ENCODE measurements at places on chromosomes 7 and 10. TPM values are rescaled to one million over a fixed set of nuclear protein-coding genes. Genes with fewer than 3 reads are reported as not detected.

Gene EBF3
- total RNA-seq: not detected

Gene ZKSCAN1
- total RNA-seq: 41.9 TPM

Gene AGR3
- not detected for total RNA-seq

Gene MLLT10
- 33.9 TPM for total RNA-seq

Gene TMEM236
- total RNA-seq: 0.16 TPM

Gene GPR15LG
- not detected for total RNA-seq

Gene ZNF727
- not detected for total RNA-seq

Gene PPP1R9A
- 0.13 TPM for total RNA-seq

Gene NCF1
- 2.4 TPM for total RNA-seq

Gene AKR1B1
- 108 TPM for total RNA-seq

Gene TAC1
- not detected for total RNA-seq

Gene CYP2E1
- total RNA-seq: 0.43 TPM

Gene CALML5
- not detected for total RNA-seq

Gene TMEM229A
- total RNA-seq: not detected

Gene ITGA8
- not detected for total RNA-seq

Gene PRSS37
- not detected for total RNA-seq

Gene CTAGE4
- 0.87 TPM for total RNA-seq

Gene GIMAP6
- total RNA-seq: 21.2 TPM

Gene POLR2J2
- total RNA-seq: 13.2 TPM

Gene PDE6C
- total RNA-seq: not detected

Gene CLCN1
- total RNA-seq: 0.09 TPM

Gene CALHM3
- not detected for total RNA-seq

Gene NUTM2B
- total RNA-seq: 0.18 TPM

Gene SGPL1
- total RNA-seq: 16.6 TPM

Gene SORCS1
- total RNA-seq: not detected

Gene LUC7L2
- 133 TPM for total RNA-seq

Gene KCNMA1
- not detected for total RNA-seq

Gene GIMAP8
- total RNA-seq: 8.7 TPM

Gene RAPGEF5
- 0.92 TPM for total RNA-seq

Gene NPSR1
- total RNA-seq: not detected

Gene ZMYND11
- 16.8 TPM for total RNA-seq

Gene INMT
- not detected for total RNA-seq

Gene NRCAM
- 3.2 TPM for total RNA-seq

Gene AASS
- total RNA-seq: 0.76 TPM

Gene VIPR2
- total RNA-seq: 0.09 TPM

Gene SLC26A3
- total RNA-seq: not detected

Gene LIPN
- not detected for total RNA-seq

Gene TUBB8
- total RNA-seq: not detected

Gene CALY
- total RNA-seq: not detected

Gene AKR1D1
- total RNA-seq: not detected

Gene SCART1
- 2.8 TPM for total RNA-seq

Gene SYT15
- total RNA-seq: 0.59 TPM

Gene MRLN
- not detected for total RNA-seq

Gene ST8SIA6
- not detected for total RNA-seq

Gene MYH16
- total RNA-seq: not detected

Gene GSTO2
- 2.7 TPM for total RNA-seq

Gene ZNF22
- total RNA-seq: 34.4 TPM

Gene TACC2
- total RNA-seq: not detected

Gene GTPBP4
- total RNA-seq: 119 TPM

Gene PRPS1L1
- total RNA-seq: not detected

Gene CPN1
- total RNA-seq: not detected

Gene RSPH10B
- not detected for total RNA-seq

Gene PRR15
- total RNA-seq: not detected

Gene CYP26C1
- total RNA-seq: not detected

Gene ADAM12
- 1.3 TPM for total RNA-seq
